ENCODE measurements at places on chromosomes 12 and 14.

DNA sequence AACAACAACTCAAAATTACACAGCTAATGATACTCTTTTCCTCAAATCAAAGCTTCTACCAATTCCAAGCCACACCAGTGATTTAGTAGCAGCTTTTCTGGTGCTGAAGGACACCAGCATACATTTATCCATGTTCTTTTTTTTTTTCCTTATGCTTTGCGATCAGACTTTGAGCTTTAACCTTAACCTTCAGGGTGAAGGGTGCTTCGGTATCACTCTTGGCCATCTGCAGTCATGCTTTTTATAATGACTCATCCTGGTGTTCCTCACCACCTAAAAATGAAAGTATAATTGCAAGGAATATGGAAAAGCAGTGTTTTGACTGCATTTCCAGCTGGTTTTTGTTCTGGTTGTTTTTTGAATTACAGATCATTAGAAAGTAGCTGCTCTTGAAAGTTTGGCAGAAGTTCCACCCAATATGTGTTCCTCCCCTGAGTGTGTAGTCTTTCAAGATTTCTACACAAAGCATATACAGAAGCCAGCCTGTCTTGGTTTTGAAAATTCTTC lies 1.3 kb upstream of the SLC41A2 start:
- no peak for DNase-seq

DNA sequence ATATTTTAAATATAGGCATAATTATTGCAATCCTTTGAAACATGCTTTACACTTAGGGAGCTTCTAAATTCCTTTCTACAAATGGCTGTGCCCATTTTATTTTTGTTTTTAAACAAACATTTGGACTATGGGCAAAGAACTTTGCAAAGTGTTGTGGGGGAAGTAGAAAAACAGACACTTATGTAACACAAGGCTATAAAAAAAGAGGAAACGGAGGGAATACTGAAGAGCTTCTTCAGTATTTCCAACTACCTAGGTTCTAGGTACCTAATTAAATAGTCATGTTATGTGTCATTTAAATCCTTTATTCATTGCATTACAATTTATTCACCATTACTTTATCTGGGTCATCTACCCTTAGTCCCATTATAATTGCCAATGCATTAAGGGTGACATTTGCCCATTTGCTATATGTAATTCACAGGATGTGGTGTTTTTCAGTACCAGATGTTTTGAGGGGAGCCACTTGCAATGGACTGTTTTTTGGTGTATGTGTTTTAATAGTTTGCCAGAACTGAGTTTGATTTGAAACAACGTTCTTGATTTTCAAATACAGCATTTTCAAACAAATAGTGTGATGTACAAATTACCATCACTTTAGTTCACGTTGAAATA lies 1.5 kb upstream of the MSRB3 start:
- DNase-seq, result no peak

DNA sequence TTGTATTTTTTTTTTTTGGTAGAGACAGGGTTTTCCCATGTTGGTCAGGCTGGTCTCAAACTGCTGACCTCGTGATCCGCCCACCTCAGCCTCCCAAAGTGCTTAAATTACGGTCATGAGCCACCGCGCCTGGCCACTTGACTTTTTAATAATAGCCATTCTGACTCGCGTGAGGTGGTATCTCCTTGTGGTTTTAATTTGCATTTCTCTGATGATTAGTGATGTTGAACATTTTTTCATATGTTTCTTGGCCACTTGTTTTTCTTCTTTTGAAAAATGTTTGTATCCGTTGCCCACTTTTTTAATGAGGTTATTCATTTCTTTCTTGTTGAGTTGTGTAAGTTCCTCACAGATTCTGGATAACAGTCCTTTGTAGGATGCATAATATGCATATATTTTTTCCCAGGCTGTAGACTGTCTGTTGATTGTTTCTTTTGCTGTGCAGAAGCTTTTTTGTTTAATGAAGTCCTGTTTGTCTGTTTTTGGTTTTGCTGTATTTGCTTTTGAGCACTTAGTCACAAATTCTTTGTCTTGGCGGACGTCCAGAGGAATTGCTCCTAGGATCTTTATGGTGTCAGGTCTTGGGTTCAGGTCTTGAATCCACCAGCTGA lies 10.3 kb upstream of the PGAM5 start:
- DNase-seq, result no peak

GRCh38 chr12:76591476-76591875 lies 31.9 kb upstream of the OSBPL8 start:
- no peak for DNase-seq

GRCh38 chr14:96091149-96091693 lies 52.1 kb downstream of the C14orf132 start:
- no peak for DNase-seq

DNA sequence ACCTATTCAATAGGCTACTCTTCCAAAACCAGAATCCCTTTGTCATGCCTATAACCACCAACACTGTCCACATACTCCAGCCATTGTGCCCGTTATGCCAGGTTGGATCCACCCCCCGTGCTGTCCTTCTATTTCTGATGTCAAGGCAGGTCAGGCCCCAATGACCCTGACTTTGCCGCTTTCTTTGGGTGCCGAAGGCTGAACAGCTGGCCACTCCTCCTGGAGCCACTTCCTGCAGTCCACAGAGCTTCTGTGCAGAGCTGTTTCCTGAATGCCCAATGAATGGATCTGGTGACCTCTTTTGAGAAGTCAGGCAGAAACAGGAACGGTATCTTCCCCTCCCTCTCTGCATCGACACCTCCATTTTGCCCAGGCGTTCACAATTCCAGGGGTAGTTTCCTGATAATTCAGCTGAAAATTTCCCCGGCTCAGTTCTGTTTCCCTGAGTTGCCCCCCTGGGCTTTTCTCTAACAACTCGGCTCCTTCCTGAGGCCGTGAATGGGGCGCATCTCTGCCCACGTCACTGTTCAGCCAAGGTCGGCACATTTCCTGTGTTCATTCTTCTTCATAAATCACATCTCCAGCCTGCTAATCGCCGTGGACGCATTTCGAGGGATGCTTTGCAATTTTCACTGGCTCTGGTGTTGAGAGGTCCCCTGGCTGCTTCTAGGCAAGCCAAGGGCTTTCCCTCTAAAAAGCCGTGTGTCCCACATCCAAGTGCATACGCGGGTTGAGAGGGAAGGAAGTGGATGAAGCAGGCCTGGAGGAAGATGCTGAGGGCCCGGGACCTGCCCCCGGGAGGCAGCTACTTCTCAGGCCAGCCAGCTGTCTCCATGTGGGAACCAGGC lies 86.5 kb downstream of the PAPOLA start:
- no peak for DNase-seq

- DNase-seq, result no peak
Observed at GRCh38 chr12:76265424-76266180, 82.6 kb downstream of the BBS10 start.

GRCh38 chr12:44647917-44648690 lies 228.0 kb downstream of the NELL2 start:
- no peak for DNase-seq

DNA sequence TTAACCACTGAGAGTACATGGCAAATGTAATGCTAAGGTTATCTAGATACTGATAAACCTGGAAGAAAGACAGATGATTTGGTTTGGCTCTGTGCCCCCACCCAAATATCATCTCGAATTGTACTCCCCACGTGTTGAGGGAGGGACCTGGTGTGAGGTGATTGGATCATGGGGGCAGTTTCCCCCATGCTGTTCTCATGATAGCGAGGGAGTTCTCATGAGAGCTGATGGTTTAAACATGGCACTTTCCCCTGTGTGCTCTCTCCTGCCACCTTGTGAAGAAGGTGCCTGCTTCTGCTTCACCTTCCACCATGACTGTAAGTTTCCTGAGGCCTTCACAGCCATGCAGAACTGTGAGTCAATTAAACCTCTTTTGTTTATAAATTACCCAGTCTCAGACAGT lies 14.2 kb downstream of the NOXRED1 start:
- DNase-seq, result no peak

DNA sequence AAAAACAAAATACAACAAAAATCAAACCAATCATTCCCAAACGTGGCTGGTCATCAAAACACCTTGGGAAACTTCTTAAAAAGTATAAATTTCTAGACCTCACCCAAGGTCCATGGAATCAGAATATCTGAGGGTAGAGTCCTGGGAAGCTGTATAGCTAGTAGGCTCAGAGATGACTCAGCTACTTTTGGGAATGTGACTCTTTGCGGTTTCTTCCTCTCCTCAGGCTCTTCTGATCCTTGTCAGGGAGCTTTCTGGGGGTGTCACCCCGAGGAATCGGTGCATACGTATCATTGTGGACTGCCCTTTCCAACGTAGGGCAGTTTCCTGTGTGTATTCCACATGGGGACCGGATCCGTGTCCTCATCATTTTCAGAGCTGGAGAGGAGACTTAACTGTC lies 14.8 kb downstream of the JDP2 start:
- no peak for DNase-seq

DNA sequence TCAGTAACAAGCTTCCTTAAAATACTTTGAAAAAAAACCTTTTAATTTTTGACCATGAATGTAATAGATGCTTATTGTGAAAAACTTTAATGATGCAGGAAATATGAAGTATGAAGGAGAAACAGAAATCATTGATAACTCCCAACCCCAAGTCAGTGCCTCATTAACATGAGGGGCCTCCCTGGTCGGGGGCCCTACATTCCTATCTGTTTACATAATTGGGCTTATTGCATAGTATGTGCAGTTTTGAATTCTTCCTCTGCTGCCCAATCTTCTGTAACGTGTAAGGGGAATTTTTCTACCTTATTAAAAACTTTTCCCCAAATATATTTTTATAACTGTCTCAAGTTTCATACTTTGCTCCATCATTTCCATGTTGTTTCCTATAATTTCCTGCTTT lies 63.0 kb downstream of the SLC25A47 start:
- DNase-seq, result no peak

DNA sequence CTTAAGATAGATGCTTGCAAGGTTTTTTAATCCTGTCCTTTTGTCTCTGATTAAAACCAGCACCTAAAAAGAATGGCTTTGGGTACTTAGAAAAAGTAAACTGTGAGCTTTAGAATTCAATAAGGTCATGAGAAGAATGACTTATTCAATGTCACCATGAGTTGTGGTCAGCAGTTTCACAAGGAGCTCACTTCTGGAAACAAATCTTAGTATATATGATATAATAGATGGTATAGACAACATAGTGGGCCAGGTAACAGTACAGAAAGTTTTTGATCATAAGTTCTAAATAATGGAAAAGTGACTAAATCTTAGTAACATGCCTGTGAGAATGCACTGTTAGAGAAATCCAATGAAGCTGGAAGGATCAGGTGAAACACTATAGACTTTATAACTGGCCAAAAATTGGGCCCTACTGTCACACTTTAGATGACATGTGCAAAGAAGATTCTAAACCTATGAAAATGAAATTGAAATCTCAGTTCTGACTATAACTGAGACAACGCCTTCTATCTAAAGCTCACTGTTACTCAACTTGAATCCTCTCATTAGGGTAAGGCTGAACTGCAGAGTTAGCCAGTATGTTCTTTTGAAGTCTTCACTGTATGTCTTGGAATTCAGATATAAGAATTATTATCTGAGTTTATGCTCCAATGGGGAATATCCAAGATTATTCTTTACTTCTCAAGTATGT lies 42.4 kb upstream of the RAD51AP1 start:
- DNase-seq, result no peak

GRCh38 chr14:66074537-66074936 lies 411.6 kb upstream of the CCDC196 start:
- DNase-seq, result no peak

DNA sequence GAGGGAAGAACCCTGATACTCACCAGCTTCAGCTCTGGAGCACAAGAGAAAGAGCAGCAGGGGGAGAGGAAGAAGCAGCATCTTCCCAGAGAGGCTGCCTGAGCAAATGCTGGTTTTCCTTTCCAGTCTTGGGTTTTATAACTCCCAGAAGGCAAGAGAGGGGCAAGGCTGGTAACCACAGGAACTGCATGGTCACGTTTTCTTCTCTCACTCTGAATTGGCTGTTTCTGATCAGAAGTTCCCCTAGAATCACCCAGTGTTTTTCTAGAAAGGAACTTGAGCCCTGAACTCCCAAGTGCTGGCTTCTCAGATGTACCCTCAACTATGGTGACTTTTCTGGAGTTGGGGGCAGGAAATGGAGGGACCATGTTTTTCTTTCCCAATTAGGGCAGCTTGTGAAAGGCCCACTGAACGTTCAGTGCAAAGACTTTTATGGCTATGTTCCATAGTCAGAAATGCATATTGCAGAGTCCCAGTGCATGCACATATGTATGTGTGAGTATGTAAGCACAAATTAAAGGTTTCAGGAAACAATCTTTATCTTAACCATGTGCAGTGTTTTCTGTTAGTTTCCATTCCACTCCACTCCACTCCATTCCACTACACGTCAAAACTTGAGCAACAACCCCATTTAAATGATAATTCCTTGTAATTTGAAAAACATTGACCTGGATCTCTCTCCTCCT lies at the start of gene CMA1:
Gene CMA1 (minus strand): TSS at position 111 of the 686 bp plus-strand sequence. CDS start 30 bp downstream, at position 81.
- DNase-seq, result no peak

DNA sequence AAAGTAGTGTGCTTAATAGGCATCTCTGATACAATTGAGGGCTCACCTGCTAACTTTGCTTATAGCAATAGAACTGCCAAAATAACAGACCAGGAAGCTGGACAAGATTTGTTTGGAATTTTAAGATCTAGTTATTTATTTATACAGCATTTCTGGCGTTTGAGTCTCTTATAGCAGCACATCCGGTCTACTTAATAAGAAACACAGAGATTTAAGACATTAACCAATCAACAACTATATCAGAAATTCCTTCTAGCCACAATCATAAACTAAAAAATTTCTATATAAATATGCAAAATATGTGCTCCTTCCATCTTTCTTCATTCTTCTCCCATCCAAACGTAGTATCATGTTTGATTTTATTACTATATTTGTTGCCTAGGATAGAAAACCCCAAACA lies 2.6 kb downstream of the RTN1 start:
- DNase-seq, result no peak

- DNase-seq, result no peak
Observed at GRCh38 chr14:96997996-96998395, 200.8 kb downstream of the VRK1 start.

DNA sequence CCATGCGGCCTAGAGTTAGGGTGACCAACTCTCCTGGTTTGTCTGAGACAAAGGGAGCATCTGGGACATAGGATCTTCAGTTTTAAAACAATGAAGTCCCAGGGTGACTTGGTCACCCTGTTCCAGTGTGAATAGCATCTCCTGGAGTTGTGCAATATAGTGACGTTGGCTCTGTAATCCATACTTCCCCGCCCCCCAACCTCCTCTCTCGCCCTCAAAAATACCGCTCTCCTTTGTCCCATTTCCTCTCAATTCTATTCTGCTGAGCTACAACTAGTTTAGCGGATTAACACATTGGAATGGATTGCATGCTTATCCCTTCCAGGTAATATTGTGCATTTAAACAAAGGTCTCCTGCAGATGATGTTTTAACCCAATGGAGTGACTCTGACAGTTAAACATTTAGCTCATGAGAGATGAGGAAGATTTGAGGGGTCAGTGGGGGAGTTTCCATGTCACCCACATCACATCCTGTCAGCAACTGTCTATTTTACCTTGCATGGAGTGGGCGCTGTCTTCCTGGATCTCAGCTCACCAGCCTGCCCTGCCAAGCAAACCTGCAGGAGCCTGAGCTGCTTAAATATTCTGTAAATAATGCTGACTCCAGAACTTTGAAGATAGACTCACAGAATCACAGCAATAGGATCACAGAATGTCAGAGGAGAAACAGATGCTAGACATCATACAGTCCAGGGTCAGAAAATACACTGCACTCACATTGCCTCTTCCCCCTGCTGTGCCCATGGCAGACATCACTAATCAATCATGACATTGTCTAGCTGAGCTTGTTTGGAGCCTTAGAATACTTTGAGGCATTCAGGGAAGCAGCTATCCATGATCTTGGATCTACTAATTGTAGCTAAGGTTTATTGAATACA lies 43.0 kb downstream of the MAP1LC3B2 start:
- no peak for DNase-seq
